ENCODE measurements at places on chromosomes 11 and 22.

GRCh38 chr11:112160091-112160848 lies 3.6 kb downstream of the IL18 start:
- peak overlapping the region; percentile 41 for H3K27ac ChIP-seq
- H3K4me3 ChIP-seq: no peak overlapping the region
- DNase-seq: no peak

GRCh38 chr11:67312187-67313021 lies 9.1 kb downstream of the SSH3 start:
- no peak overlapping the region for H3K4me3 ChIP-seq
- H3K27ac ChIP-seq: peak overlapping the region; percentile 84
- no peaks in the 10 kb centered on the region for H3K27me3 ChIP-seq
- peak; percentile 84 for DNase-seq

DNA sequence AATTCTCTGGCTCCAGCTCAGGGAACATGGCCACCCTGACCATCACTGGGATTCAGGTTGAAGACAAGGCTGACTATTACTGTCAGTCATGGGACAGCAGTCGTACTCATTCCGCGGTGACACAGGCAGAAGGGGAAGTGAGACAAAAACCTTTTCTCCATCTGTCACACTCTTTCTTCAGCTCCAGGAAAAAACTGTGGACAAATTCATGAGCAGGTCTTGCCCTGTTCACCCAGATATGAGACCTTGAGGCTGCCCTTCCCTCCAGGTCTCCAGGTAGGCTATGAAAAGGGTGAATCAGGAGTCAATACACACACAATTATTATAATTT lies 39.4 kb upstream of the GGTLC2 start:
- H3K36me3 ChIP-seq: no peaks in the 10 kb centered on the region
- no peak for DNase-seq
- H3K4me1 ChIP-seq: no peaks in the 10 kb centered on the region
- no peak overlapping the region for H3K27ac ChIP-seq
- H3K27me3 ChIP-seq: no peaks in the 10 kb centered on the region

GRCh38 chr11:34756591-34756990 lies 135.7 kb downstream of the EHF start:
- no peaks in the 10 kb centered on the region for H3K36me3 ChIP-seq
- no peak overlapping the region for H3K4me3 ChIP-seq
- H3K27ac ChIP-seq: no peak overlapping the region
- DNase-seq: no peak
- no peaks in the 10 kb centered on the region for H3K27me3 ChIP-seq

- H3K27me3 ChIP-seq: no peaks in the 10 kb centered on the region
- peaks cover 10% of the 10 kb centered on the region for H3K36me3 ChIP-seq
- H3K4me1 ChIP-seq: peaks cover 26% of the 10 kb centered on the region
- no peak overlapping the region for H3K4me3 ChIP-seq
- no peak for DNase-seq
- no peak overlapping the region for H3K27ac ChIP-seq
These were observed 72.3 kb upstream of the CHRM4 start for GRCh38 chr11:46463701-46464421.

GRCh38 chr22:30906946-30907345 lies 61.6 kb downstream of the MORC2 start:
- no peak overlapping the region for H3K27ac ChIP-seq
- no peaks in the 10 kb centered on the region for H3K27me3 ChIP-seq
- H3K36me3 ChIP-seq: peaks cover 20% of the 10 kb centered on the region
- no peak overlapping the region for H3K4me3 ChIP-seq
- DNase-seq: no peak

DNA sequence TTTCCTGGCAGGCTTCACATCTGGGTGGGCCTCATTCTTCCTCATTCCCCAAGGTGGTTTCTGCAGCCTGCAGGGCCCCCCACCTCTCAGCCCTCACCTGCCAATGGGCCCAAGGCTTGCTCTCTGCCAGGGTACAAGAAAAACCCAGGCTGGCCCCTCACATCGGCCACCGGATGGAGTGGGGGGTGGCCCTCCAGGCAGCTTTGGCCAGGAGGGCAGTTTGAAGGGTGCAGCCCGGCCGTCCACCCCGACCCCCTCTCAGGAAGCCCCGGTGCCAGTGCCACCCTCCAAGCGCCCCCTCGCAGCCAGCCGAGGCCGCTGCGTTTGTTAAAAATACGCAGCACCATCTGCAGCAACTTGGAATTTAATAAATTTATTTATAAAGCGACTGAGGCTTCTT lies 196.7 kb downstream of the CTTN start:
- no peaks in the 10 kb centered on the region for H3K36me3 ChIP-seq
- no peaks in the 10 kb centered on the region for H3K27me3 ChIP-seq
- H3K4me3 ChIP-seq: no peak overlapping the region
- H3K4me1 ChIP-seq: no peaks in the 10 kb centered on the region
- no peak for DNase-seq

DNA sequence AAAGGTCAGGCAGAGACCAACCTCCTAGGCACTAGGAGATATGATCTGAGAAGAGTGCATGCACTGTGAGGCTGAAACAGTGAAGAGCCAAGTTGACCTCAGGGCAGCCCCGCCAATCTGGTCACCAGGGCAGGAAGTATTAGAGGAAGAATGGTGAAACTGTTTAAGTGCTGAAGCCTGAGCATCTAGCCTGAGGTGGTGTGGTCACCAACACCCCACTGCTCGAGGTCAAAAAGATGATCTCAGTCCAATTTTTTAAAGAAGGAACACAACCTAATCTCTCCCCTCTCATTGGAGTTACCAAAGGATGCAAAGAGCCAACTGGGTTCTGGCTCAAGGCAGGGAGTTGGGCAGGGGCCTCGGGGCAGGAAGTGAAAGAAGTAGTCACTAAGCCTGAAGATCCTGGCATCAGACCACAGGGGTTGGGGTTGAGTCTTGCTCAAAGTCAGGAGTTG lies 4.0 kb downstream of the APBB1 start:
- H3K4me1 ChIP-seq: peaks cover 27% of the 10 kb centered on the region
- H3K36me3 ChIP-seq: peaks cover 5% of the 10 kb centered on the region
- no peak for DNase-seq

GRCh38 chr22:19143967-19144400 lies 467 bp downstream of the ESS2 start:
- peaks cover 12% of the 10 kb centered on the region for H3K4me1 ChIP-seq
- DNase-seq: no peak
- H3K36me3 ChIP-seq: peaks cover 40% of the 10 kb centered on the region
- peak overlapping the region; percentile 87 for H3K4me3 ChIP-seq
- H3K27me3 ChIP-seq: peaks cover 3% of the 10 kb centered on the region
- peak overlapping the region; percentile 80 for H3K27ac ChIP-seq

GRCh38 chr11:2741377-2742131 lies 41.8 kb upstream of the KCNQ1OT1 start:
- no peaks in the 10 kb centered on the region for H3K36me3 ChIP-seq
- no peak overlapping the region for H3K4me3 ChIP-seq
- DNase-seq: no peak
- H3K4me1 ChIP-seq: peaks cover 25% of the 10 kb centered on the region

DNA sequence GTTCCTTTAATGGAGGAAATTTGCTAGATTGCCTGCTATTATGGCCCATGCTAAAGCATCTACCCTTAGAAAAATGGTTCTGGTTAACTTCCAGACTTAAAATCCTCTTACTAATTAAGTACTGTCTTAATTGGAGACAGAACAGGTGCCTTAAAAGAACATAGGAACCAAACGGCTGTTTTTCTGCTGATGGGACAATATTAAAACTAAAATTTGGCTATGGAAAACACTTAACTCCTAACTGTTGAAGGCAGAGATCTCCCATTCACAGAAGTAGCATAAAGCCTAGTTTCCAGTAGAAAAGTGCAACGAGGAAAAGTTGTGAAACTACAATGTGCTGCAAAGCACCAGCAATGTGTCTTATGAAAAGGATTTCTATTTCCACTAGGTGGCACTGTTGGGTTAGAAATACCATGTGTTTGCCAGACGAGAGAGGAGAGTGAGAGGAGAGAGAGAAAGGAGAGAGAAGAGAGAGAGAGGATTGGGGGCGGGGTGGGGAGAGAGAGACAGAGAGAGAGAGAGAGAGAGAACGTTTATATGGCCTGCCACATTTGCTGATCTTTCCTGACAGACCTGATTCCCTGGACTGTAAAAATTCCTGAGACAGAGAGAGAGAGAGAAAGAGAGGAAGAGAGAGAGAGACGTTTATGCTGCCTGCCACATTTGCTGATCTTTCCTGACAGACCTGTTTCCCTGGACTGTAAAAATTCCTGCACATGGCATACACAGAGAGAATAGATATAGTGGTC lies 51.5 kb downstream of the FAM181B start:
- DNase-seq: no peak
- no peaks in the 10 kb centered on the region for H3K27me3 ChIP-seq
- peaks cover 5% of the 10 kb centered on the region for H3K4me1 ChIP-seq
- H3K36me3 ChIP-seq: no peaks in the 10 kb centered on the region

DNA sequence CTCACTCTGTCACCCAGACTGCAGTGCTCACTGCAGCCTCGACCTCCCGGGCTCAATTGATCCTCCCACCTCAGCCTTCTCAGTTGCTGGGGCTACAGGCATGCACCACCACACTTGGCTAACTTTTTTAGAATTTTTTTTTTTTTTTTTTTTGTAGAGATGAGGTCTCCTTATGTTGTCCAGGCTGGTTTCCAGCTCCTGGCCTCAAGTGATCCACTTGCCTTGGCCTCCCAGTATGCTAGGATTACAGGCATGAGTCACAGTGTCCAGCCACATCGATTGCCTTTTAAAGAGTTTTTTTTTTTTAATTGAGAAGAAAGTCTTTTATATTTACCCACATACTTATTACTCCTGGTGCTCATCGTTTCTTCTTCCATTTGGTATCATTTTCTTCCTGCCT lies 30.0 kb downstream of the PARVG start:
- no peak overlapping the region for H3K4me3 ChIP-seq
- peaks cover 18% of the 10 kb centered on the region for H3K4me1 ChIP-seq
- no peak for DNase-seq
- H3K27me3 ChIP-seq: no peaks in the 10 kb centered on the region

GRCh38 chr11:111463276-111463675 lies 48.9 kb downstream of the BTG4 start:
- no peak overlapping the region for H3K27ac ChIP-seq
- H3K4me1 ChIP-seq: no peaks in the 10 kb centered on the region
- no peak for DNase-seq
- no peaks in the 10 kb centered on the region for H3K36me3 ChIP-seq
- H3K4me3 ChIP-seq: no peak overlapping the region
- peaks cover 25% of the 10 kb centered on the region for H3K27me3 ChIP-seq

DNA sequence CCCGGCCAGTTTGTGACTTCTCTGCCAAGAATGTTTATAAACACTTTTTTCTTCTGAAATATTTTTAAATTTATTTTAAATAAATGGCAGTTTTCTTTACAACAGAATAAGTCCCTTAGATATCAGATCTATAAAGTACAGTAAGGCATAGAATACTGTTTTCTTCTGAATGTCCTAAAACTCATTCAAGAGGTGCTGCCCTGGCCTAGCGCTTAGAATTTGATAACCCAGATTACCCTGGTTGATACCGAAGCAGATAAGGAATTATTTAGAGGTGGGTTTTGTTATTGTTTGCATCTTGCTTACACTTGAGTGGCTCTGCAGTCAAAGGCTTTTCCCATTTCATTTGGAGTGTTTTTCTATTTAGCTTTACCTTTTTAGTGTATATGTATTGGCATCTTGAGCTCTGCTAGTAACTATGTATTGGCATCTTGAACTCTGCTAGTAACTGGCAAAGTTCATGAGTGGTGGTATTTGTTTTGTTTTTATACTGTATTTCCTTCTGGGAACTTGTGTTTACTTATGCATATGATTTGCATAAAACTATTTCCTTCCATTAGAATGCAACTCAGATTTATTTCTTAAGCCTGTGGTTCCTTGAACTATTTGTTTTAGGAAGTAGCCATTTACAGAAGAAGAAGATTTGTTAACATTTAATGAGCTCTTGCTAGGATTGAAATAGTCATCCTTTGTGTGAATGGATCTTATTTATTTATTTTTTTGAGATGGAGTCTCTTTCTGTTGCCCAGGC lies 1.2 kb downstream of the ACAD8 start:
- peak overlapping the region; percentile 86 for H3K4me3 ChIP-seq
- H3K36me3 ChIP-seq: peaks cover 22% of the 10 kb centered on the region
- no peaks in the 10 kb centered on the region for H3K27me3 ChIP-seq
- no peak for DNase-seq
- no peak overlapping the region for H3K27ac ChIP-seq

DNA sequence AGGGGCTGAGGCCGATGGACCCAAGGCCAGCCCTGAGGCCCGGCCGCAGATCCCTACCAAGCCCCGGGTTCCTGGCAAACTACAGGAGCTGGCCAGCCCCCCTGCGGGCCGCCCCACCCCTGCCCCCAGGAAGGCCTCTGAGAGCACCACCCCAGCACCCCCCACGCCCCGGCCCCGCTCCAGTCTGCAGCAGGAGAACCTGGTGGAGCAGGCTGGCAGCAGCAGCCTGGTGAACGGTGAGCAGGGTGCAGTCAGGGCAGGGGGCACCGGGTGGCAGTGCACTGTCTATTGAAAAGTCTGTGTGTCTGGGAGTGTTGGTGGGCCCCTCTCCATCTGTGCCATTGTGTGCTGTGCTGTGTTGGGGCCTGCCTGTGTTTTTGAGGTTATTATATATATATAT lies 16.1 kb downstream of the MICALL1 start:
- peaks cover 42% of the 10 kb centered on the region for H3K4me1 ChIP-seq
- no peaks in the 10 kb centered on the region for H3K27me3 ChIP-seq
- H3K36me3 ChIP-seq: peaks cover 92% of the 10 kb centered on the region

DNA sequence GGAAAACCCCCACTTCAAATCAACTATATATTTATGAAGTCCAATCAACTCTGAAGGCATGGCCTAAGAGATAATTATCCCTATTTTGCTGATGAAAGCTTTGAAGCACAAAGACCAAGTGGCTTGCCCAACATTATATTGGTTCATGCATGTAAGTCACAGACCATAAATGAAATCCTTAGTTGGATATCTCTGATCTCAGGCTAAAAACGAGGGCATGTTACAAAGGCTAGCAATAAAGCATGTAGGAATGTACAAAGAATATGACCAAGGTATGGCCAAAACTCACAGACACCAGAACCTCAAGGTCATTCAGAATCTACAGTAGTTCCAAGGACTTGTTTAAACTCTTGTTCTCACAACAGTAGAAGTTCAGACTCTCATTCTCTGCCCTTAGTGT lies 100.2 kb upstream of the SESN3 start:
- DNase-seq: no peak
- H3K4me3 ChIP-seq: no peak overlapping the region
- no peaks in the 10 kb centered on the region for H3K27me3 ChIP-seq

- H3K4me3 ChIP-seq: no peak overlapping the region
- no peaks in the 10 kb centered on the region for H3K27me3 ChIP-seq
- DNase-seq: no peak
- H3K27ac ChIP-seq: no peak overlapping the region
These were observed 90.0 kb downstream of the FDX1 start for GRCh38 chr11:110519796-110520195.

- H3K27ac ChIP-seq: no peak overlapping the region
- H3K4me3 ChIP-seq: no peak overlapping the region
- no peaks in the 10 kb centered on the region for H3K4me1 ChIP-seq
- no peaks in the 10 kb centered on the region for H3K27me3 ChIP-seq
- H3K36me3 ChIP-seq: no peaks in the 10 kb centered on the region
These were observed 143.9 kb upstream of the MPPED2 start for GRCh38 chr11:30730011-30730410.

DNA sequence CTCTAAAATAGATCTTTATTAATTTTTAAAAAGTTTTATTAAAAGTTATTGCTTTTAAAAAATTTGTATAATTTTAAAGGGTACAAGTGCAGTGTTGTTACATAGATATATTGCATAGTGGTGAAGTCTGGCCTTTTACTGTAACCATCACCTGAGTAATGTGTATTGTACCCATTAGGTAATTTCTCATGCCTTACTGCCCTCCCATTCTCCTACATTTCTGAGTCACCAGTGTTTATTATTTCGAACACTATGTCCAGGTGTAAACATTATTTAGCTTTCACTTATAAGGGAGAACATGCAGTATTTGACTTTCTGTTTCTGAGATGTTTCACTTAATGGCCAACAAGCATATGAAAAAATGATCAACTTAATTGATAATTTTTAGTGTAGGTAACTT lies 2.3 kb downstream of the OR51G1 start:
- no peaks in the 10 kb centered on the region for H3K36me3 ChIP-seq
- H3K4me1 ChIP-seq: no peaks in the 10 kb centered on the region
- no peak overlapping the region for H3K27ac ChIP-seq
- no peak for DNase-seq
- H3K4me3 ChIP-seq: no peak overlapping the region
- H3K27me3 ChIP-seq: no peaks in the 10 kb centered on the region

Data from stomach (tissue), 19 donors.